Fibroblast of upper back skin (primary cell): ENCODE measurements at places on chromosomes 2 and 18.

- no peak for DNase-seq
Measured at GRCh38 chr2:143176606-143177005, 47.4 kb downstream of the ARHGAP15 start.

DNA sequence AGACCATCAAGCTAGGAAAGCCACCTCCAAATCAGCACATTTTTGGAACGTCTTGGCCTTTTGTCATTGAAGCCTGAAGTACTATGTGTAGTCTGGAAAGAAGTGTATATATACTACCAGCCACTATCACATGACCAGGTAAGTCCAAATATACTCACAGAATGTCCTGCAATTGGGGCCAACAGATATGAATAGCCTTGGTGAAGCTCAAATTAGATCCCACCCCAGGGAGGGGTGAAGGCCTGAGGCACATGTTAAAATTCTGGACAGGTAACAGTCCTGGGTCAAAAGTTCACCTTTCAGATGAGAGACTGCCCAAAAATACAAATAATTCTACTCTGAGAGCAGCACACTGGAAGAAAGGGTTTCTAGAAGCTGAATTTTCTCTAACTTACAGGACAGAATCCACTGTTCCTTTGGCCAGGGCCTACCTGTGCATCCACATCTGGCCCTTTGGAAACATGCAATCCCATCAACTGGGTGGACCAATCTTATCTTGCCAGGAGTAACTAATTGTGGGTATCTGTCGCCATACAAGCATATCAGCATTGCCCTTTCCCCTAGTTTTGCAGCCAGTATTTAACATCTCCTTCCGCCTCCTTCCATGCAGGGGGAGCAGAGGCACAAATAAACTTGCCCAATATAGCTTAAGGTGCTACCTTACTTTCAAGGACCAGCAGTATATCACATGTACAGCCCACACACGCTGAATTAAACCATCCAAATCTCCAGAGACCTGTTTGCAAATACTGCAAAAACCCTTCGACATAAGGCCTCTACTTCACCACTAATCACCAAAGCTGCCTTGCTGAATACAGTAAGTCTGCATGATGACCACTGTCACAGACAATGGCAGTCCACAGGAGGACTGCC, 67.8 kb downstream of the EIF5B start:
- DNase-seq: no peak

GRCh38 chr18:49846718-49847470, 33.6 kb upstream of the ACAA2 start:
- DNase-seq: no peak

DNA sequence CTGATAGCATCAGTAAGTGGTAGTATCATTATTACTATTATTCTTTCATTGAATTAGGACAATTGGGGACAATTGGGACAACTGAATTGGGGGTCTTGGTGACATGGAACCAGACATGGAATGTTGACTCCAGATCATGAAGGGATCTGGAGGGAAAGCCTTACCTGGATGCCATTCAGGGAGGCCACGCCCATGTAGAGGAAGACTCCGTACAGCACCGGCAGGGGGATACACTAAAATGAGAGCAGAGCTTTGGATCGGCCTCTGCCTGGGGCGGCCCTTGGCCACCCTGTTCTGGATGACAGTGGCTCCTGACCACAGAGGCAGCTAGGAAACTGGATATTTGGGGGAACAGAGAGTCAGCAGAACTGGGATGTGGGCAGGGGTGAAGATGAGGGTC, 29.2 kb downstream of the MTHFD2 start:
- no peak for DNase-seq

GRCh38 chr18:12001421-12001820, 20.1 kb downstream of the IMPA2 start:
- DNase-seq: no peak

- DNase-seq: no peak
Measured at GRCh38 chr18:7728297-7728696, 161.2 kb downstream of the PTPRM start.

DNA sequence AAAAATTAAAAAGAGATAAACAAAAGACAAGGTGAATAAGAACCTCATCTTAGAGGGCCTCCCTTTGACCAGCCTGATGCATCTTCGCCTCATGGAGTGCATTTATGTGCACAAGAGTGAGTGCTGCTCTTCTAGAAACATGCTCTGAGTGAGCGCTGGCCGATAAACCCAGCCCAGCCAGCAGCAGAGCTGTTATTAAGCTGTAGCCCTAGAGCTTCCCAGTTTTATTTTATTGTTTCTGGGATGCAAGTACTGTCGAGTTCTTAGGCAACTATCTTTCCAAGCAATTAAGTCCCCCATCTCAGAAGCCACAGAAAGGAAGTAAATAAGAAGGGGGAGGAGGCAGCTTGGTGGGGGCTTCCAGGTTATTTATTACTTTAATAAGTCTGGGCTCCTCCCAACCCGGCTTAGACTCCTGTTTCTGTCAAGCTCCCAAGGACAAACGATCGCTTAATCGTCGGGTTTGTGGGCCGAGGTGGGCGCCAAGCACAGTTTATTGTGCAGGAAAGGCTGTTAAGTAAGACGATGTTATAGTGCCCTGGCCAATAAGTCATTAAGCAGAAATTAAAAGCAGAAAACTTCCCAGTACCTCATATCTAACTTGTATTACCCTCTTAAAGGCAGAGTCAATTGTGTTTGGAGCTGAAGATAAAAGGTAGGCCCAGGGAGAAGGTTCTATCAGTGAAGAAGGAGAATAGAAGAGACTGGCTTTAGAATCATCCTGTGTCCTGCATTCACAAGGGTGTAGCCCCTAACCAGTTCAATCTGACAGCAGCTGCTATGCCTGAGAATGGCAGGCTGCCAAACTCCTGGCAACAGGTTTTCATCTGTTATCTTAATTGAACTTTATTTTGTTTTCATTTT, 176.3 kb downstream of the PIK3C3 start:
- DNase-seq: no peak

DNA sequence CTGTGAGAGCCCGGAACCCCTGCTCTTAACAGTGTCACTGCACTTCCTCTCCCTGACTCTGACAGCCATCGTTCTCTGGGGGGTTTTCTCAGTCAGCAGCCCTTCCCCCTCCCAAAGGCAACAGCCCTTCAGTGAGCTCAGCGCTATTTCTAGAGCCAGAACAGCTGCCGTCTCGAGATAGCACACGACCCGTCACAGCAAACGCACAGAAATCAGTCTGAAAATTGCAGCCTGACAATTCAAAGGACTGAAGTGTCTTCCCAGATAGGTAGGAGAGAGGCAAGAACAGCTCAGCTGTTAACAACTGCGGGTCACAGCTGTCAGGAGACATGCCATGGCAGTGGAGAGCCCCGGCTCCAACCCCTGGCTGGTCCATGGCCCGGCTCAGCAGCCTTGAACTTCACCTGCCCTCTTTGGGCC, 45.4 kb downstream of the ST8SIA5 start:
- peak; percentile 8 for DNase-seq

- no peak for DNase-seq
Measured at GRCh38 chr18:8718401-8718913, 13.1 kb downstream of the MTCL1 start.
